ENCODE measurements at places on chromosomes 6 and 20.

GRCh38 chr6:168574075-168574698 lies 133.2 kb downstream of the SMOC2 start:
- DNase-seq, result no peak
- H3K4me1 ChIP-seq, result no peaks in the 10 kb centered on the region
- H3K27ac ChIP-seq, result no peak overlapping the region
- H3K27me3 ChIP-seq, result no peaks in the 10 kb centered on the region

- H3K4me3 ChIP-seq, result no peak overlapping the region
- peaks cover 13% of the 10 kb centered on the region for H3K27me3 ChIP-seq
- DNase-seq, result peak; percentile 9
- H3K27ac ChIP-seq, result no peak overlapping the region
- no peaks in the 10 kb centered on the region for H3K4me1 ChIP-seq
Measured at GRCh38 chr6:73329201-73329600, 24.9 kb downstream of the DPPA5 start.

- H3K27ac ChIP-seq, result no peak overlapping the region
- DNase-seq, result no peak
- no peaks in the 10 kb centered on the region for H3K36me3 ChIP-seq
- no peak overlapping the region for H3K4me3 ChIP-seq
- no peaks in the 10 kb centered on the region for H3K27me3 ChIP-seq
Measured at GRCh38 chr20:16107172-16107870, 465.9 kb downstream of the KIF16B start.

DNA sequence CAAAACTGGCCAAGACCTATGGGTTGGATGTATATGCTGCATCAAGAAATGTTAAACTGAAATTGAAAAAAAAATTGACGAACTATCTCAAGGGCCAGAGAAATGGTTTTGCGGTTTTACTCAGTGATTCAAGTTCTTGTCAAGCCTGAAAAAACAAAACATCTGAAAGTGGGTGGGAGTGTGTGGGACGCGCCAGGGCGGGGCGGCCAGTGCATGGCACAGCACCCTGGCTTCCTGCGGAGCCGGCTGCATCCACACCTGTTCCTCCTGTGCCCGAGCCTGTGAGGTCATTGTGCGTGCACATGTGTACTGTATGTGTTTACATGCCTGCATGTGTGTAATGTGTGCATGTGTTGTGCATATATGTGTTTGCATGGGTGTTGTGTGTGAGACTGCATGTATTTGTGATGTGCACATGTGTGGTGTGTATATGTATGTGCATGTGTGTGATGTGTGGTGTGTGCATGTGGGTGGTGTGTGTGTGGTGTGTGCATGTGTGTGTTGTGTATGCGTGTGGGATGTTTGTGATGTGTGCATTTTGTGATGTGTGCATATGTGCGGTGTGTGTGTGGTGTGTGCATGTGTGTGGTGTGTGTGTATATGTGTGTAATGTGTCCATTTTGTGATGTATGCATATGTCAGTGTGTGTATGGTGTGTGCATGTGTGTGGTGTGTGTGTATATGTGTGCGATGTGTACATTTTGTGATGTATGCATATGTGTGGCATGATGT lies 59.8 kb downstream of the CDH4 start:
- H3K27me3 ChIP-seq, result no peaks in the 10 kb centered on the region
- no peaks in the 10 kb centered on the region for H3K4me1 ChIP-seq
- H3K27ac ChIP-seq, result no peak overlapping the region
- no peaks in the 10 kb centered on the region for H3K36me3 ChIP-seq
- DNase-seq, result no peak

DNA sequence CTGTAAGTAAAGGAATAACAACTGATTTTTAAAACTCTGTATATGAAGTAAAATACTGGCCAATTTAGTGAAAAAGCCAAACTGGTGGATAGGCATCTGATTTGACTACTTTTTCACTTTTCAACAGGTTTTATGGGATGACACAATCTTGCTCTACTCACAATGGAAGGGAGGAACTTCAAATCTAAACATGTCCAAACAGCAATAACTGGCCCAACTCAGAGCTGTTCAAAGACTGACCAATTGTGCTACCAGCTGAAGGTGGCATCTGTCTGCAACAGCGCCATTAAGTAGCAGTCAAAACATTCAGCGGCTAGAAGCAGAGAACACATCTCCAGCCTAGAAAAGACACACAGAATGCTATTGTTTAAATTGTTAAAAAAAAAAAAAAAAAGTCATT lies 44.6 kb downstream of the SESN1 start:
- H3K4me1 ChIP-seq, result peaks cover 7% of the 10 kb centered on the region
- DNase-seq, result no peak
- H3K4me3 ChIP-seq, result no peak overlapping the region
- H3K27ac ChIP-seq, result no peak overlapping the region
- H3K36me3 ChIP-seq, result no peaks in the 10 kb centered on the region

DNA sequence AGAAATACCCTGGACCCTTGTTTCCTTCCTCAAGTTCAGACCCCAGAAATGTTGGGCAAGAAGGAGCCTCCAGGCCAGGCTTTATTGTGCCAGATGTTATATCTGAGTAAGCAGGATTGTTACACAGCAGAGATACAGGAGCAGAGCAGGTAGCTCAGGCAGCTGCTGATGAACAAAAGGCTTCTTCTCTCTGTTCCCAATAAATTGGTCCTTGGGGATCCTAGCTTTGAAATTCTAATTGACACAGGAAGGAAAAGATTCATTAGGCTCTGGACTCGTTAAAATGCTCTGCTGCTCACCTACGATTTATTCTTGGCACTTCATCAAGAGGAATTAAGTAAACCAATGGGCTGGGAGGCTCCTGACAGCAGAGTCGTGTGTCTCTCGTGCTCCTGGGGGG lies 54.2 kb downstream of the RALY start:
- no peak for DNase-seq
- peaks cover 25% of the 10 kb centered on the region for H3K36me3 ChIP-seq
- peaks cover 32% of the 10 kb centered on the region for H3K4me1 ChIP-seq

Measured in CD4-positive, CD25-positive, alpha-beta regulatory T cell (primary cell).